ENCODE measurements at places on chromosomes 1 and 21. TPM values are rescaled to one million over a fixed set of nuclear protein-coding genes. Genes with fewer than 3 reads are reported as not detected.

DNA sequence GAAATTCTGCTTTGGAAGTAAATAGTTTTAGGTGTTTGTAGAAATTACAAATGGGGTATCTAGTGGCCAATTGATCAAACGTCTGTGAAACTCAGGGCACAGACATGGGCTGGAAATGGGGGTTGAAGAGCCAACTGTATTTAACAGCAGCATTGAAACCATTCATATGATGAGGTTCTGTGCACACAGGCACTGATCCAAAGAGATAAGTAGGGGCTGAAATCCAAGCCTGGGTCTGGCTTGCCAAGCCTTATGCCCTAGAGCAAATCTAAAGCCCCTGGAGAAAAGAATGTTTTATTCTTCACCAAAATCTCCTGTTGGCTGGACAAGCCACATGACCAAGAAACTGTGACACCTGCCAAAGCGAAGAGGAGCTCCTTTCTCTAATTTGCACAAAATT is 67.6 kb upstream of the ST6GALNAC5 start:
- H3K4me3 ChIP-seq, result no peak overlapping the region
- no peaks in the 10 kb centered on the region for H3K36me3 ChIP-seq
- no peaks in the 10 kb centered on the region for H3K27me3 ChIP-seq
- H3K4me1 ChIP-seq, result no peaks in the 10 kb centered on the region
- no peak for DNase-seq

GRCh38 chr1:64038119-64038518 is 165.3 kb upstream of the UBE2U start:
- peak overlapping the region; percentile 17 for H3K27ac ChIP-seq
- no peak for DNase-seq
- H3K27me3 ChIP-seq, result no peaks in the 10 kb centered on the region
- no peak overlapping the region for H3K4me3 ChIP-seq
- H3K4me1 ChIP-seq, result no peaks in the 10 kb centered on the region

GRCh38 chr1:30085811-30086770 is 637.3 kb downstream of the MATN1 start:
- H3K36me3 ChIP-seq, result no peaks in the 10 kb centered on the region
- no peak overlapping the region for H3K27ac ChIP-seq
- H3K27me3 ChIP-seq, result no peaks in the 10 kb centered on the region
- no peaks in the 10 kb centered on the region for H3K4me1 ChIP-seq
- H3K4me3 ChIP-seq, result no peak overlapping the region

DNA sequence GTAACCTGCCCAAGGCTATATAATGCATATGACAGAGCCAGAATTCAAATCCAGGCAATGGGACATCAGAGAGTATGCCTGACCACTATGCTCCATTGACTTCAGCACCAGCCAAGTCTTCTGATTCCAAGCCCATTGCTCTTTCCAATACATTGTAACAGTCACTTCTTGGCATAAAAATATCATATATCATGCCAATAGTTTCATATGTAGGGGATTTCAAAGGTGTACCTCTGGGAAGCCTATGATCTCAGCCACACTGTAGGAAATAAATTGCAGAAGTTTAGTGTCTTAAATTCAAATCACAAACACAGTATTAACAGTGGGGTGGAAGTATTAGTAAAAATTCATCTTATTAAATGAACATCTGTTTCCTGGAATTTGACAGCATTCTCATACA is 30.0 kb upstream of the ROR1 start:
- H3K27ac ChIP-seq, result no peak overlapping the region
- DNase-seq, result no peak

DNA sequence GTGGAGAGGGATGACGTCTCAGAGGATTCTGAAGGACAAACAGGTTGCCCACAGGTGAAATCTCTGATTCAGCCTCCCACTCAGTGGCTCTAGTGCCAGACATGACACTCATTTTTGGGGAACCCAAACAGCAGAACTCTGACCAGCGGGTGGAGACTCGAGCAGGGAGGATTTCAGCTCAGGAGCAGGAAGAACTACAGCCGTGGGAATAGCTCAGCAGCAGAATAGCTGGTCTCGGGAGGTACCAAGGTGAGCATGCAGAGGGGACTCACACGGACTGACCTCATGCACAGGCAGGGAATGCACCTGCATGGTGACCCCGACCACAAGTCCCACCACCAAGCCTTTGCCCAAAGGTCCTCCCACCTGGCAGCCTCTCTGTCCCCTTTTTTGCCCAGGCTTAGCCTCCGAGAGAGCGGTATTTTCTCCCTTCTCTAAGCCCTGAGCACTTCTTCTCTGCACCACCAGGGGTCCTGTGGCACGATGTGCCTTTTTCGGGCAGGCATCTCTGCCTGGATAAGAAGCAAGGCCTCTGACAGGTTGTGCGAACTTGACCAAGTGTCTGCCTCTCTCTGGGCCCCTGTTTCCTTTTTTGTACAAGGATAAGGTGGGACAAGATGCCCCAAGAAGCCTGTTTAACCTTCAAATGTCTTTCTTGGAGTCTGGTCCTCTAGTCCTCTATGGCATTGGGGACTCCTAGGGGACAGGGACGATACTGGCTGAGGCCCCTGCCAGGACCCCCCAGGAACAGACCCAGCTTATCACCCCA is 8.8 kb upstream of the FGR start:
- H3K27me3 ChIP-seq, result no peaks in the 10 kb centered on the region
- DNase-seq, result no peak
- H3K4me1 ChIP-seq, result no peaks in the 10 kb centered on the region
- no peak overlapping the region for H3K4me3 ChIP-seq
- no peak overlapping the region for H3K27ac ChIP-seq

- H3K27ac ChIP-seq, result no peak overlapping the region
- H3K4me1 ChIP-seq, result no peaks in the 10 kb centered on the region
- DNase-seq, result no peak
Observed at GRCh38 chr1:229971141-229971540, 95.9 kb upstream of the GALNT2 start.

DNA sequence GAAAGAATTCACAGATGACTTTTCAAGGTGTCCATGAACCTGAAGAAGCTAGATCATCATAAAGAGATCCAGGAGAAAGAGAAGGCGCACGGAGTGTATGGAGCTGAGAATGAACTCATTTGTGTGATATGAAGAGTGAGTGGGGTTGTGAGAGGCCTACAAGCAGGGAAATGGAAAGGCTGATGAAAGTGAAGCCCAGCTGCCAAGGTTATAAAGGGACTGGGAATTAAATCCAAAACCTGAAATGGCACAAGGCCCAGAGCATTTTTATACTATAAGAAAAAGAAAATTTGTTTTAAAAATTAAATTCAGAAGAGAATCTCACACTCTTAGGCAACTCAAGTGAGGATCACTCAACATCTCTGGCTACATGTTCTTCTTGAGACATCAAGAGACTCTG is 43.4 kb downstream of the HSD3B1 start:
- H3K27me3 ChIP-seq, result no peaks in the 10 kb centered on the region
- H3K27ac ChIP-seq, result no peak overlapping the region
- no peak overlapping the region for H3K4me3 ChIP-seq
- no peaks in the 10 kb centered on the region for H3K36me3 ChIP-seq
- no peak for DNase-seq
- no peaks in the 10 kb centered on the region for H3K4me1 ChIP-seq

- H3K4me1 ChIP-seq, result no peaks in the 10 kb centered on the region
- H3K27me3 ChIP-seq, result no peaks in the 10 kb centered on the region
- no peaks in the 10 kb centered on the region for H3K36me3 ChIP-seq
- no peak overlapping the region for H3K27ac ChIP-seq
- H3K4me3 ChIP-seq, result no peak overlapping the region
Observed at GRCh38 chr1:7541629-7542028, 229.5 kb upstream of the VAMP3 start.

- no peaks in the 10 kb centered on the region for H3K36me3 ChIP-seq
- H3K27me3 ChIP-seq, result no peaks in the 10 kb centered on the region
- H3K4me3 ChIP-seq, result no peak overlapping the region
- DNase-seq, result no peak
Observed at GRCh38 chr1:38293567-38293966, 247.0 kb upstream of the POU3F1 start.

GRCh38 chr21:46564391-46564790 is 40.5 kb downstream of the S100B start:
- H3K36me3 ChIP-seq, result no peaks in the 10 kb centered on the region
- DNase-seq, result no peak
- H3K27me3 ChIP-seq, result no peaks in the 10 kb centered on the region
- H3K27ac ChIP-seq, result no peak overlapping the region
- no peak overlapping the region for H3K4me3 ChIP-seq

GRCh38 chr1:64956733-64957441 is 9.5 kb downstream of the JAK1 start:
- peaks cover 11% of the 10 kb centered on the region for H3K4me1 ChIP-seq
- no peaks in the 10 kb centered on the region for H3K27me3 ChIP-seq
- H3K4me3 ChIP-seq, result no peak overlapping the region
- no peaks in the 10 kb centered on the region for H3K36me3 ChIP-seq
- H3K27ac ChIP-seq, result no peak overlapping the region

The TEDDM1 gene
- total RNA-seq, result not detected

The CHRM3 gene
- total RNA-seq, result 19.7 TPM

The TMEM125 gene
- total RNA-seq, result not detected

The TSPAN2 gene
- total RNA-seq, result 71.2 TPM

The SHE gene
- total RNA-seq, result 44.5 TPM

The CGN gene
- under 0.01 TPM for total RNA-seq

The C1orf185 gene
- not detected for total RNA-seq

The MORC3 gene
- 23.3 TPM for total RNA-seq

The ZP4 gene
- total RNA-seq, result not detected

The TENT5C gene
- total RNA-seq, result 2.3 TPM

The HJV gene
- total RNA-seq, result not detected

The FALEC gene
- 1.0 TPM for total RNA-seq

Measured in uterus (tissue), 4 donors.